ENCODE measurements at places on chromosomes 3 and 15. TPM values are rescaled to one million over a fixed set of nuclear protein-coding genes. Genes with fewer than 3 reads are reported as not detected.

The C15orf62 gene
- 0.39 TPM for total RNA-seq

The SLITRK3 gene
- total RNA-seq = not detected

The XIRP1 gene
- not detected for total RNA-seq

The CCRL2 gene
- 1.3 TPM for total RNA-seq

The GHSR gene
- not detected for total RNA-seq

The UROC1 gene
- total RNA-seq = not detected

The FANCD2OS gene
- total RNA-seq = not detected

All from dermis microvascular lymphatic vessel endothelial cell (primary cell).